ENCODE measurements at places on chromosomes 6 and 20. TPM values are rescaled to one million over a fixed set of nuclear protein-coding genes. Genes with fewer than 3 reads are reported as not detected.

- DNase-seq, result no peak
- H3K27ac ChIP-seq, result no peak overlapping the region
- H3K27me3 ChIP-seq, result peaks cover 3% of the 10 kb centered on the region
- H3K4me1 ChIP-seq, result peaks cover 3% of the 10 kb centered on the region
- H3K4me3 ChIP-seq, result no peak overlapping the region
Observed at GRCh38 chr6:131054392-131055250, 8.4 kb downstream of the EPB41L2 start.

DNA sequence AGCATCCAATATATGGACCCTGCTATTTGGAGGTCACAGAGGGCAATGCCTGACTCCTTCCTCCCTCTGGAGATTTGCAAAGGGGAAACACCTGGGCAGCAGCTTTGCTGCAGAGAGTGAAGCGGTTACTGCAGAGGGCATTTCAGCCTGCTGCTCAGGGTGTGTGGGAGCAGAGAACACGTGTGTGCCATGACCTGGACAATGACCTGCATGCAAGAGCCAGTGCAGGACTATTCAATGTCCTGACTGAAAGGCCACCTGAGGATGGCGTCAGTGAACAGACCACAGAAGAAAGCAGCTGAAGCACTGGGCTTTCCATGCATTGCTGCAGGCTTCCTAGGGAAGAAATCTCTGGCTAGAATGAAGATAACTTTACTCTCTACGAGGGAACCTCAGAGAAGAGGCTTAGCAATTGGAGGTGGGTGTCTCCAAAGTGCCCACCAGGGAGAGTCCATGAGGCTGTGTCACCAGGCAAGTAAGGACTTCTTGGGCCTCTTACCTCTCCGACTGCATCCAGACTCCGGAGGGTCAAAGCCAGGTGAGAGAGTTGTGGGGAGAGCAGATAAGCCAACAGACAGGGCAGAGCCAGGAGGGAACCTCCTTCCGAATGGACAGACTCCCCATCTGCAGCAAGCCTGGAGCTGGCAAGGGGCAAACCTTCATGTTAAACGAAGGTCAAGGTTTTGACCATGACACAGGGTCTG is 52.9 kb upstream of the PMEPA1 start:
- no peaks in the 10 kb centered on the region for H3K4me1 ChIP-seq
- no peak overlapping the region for H3K4me3 ChIP-seq
- H3K36me3 ChIP-seq, result no peaks in the 10 kb centered on the region
- DNase-seq, result no peak
- H3K27ac ChIP-seq, result no peak overlapping the region

DNA sequence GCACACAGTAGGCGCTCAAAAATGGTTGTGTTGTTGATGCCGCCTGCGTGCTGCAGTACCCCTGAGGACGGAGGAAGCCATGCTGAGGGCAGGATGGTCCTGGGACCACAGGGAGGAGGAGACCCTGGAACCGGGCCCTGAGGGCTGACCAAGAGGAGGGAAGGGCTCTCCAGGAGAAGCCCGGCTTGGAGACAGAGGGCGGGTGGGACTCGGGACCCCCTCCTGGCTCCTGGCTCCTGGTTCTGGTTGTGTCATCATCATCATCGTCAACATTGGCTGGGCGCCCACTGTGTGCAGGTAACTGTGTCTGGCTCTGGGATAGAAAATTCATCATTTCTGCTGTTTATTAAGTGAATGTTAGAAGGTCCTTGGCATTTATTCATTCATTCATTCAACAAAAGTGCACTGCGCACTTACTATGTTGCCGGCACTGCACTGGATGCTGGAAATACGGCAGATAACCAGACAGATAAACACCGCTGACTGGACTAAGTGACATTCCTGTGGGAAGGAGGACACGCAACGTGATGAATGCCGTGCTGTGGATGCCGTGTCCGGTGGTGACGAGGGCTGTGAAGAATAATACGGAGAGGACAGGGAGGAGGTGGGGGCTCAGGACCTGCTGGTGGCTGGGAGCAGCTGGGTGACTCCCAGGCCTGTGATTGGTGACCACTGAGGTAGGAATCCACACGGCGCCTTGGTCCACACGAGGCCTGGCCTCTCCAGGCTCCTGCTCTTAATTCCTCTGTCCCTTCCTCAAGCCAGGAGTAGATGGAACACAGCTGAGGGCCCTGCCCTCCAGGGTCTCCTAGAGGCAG is 35.3 kb downstream of the SPDEF start:
- H3K4me3 ChIP-seq, result no peak overlapping the region
- H3K27me3 ChIP-seq, result no peaks in the 10 kb centered on the region

GRCh38 chr20:1401451-1401907 is 8.6 kb upstream of the FKBP1A start:
- DNase-seq, result no peak
- H3K27me3 ChIP-seq, result peaks cover 14% of the 10 kb centered on the region
- H3K4me3 ChIP-seq, result no peak overlapping the region
- peaks cover 4% of the 10 kb centered on the region for H3K36me3 ChIP-seq

GRCh38 chr6:35731414-35731735 is 5.5 kb upstream of the ARMC12 start:
- DNase-seq, result peak; percentile 91
- H3K27me3 ChIP-seq, result no peaks in the 10 kb centered on the region
- peaks cover 61% of the 10 kb centered on the region for H3K4me1 ChIP-seq
- H3K36me3 ChIP-seq, result no peaks in the 10 kb centered on the region
- peak overlapping the region; percentile 82 for H3K4me3 ChIP-seq

- DNase-seq, result no peak
- H3K27me3 ChIP-seq, result no peaks in the 10 kb centered on the region
Observed at GRCh38 chr6:135129136-135129856, 51.8 kb upstream of the MYB start.

DNA sequence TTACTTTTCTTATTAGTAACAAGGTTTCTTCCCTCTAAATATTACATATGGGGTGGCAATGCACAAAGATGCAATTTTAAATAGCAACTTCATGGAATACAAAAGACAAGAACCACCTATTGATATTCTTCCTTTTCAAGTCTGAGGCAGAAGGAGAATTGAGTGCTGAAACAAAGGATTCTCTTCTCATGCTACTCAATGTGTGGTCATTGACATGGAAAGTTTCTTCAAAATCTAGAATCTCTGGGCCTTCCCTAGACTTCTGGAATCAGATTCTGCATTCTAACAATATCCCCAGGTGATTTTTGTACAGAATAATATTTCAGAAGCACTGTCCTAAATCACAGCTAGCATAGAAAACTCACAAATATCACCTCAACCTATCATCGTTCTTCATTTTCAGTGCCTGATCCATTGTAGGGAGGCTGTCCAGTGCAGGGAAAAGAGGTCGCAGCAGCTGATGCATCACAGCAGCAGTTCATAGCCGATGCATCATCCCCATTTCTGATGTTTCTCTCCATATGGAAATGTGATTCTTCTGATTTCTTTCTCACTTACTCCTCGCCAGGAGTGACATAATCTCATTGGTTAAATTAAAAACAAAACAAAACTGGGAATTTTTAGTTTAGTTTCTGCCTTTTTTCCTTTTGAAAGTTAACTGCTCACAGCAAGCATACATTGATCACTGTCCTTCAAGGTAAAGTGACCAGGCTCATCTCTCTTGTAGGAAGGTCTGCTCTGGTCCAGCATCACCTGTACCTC is 139.5 kb upstream of the FAM83B start:
- no peaks in the 10 kb centered on the region for H3K27me3 ChIP-seq
- no peak overlapping the region for H3K4me3 ChIP-seq

DNA sequence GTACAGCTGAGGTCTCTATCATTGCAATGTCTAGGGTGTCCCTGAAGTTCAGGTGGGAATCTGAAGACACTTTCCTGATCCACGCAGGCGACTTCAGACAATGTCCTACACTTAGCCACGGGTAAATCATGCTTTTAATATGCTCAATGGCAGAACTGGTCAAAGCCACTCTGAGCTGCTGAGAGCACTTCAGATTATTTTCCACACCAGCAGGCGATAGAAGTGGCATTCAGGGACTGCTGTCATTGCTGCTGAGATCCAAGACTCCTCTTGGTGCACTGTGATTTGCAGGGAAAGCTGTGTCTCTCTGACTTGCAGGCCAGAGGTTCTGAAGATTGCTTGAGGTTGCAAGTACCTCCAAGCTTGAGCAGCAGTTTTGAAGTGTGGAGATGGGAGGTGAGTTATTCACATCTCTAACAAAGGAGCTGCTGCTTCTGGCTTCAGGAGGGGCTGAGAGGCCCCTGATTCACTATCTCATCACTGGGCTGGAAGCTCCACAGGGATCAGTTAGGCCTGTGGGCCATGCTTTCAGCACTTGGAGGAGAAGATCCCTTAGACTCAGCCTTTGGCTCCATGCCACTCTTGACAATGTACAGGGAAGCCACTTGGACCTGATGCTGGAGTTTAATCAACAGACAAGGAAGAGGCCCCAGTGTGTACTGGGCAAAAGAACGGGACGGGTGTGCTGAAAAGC is 2.9 kb upstream of the SSTR4 start:
- peaks cover 13% of the 10 kb centered on the region for H3K27me3 ChIP-seq
- no peak overlapping the region for H3K27ac ChIP-seq
- H3K4me3 ChIP-seq, result no peak overlapping the region
- H3K4me1 ChIP-seq, result no peaks in the 10 kb centered on the region
- no peak for DNase-seq
- H3K36me3 ChIP-seq, result no peaks in the 10 kb centered on the region

GRCh38 chr6:168837254-168838036 is 396.5 kb downstream of the SMOC2 start:
- H3K27ac ChIP-seq, result no peak overlapping the region
- no peaks in the 10 kb centered on the region for H3K4me1 ChIP-seq
- H3K4me3 ChIP-seq, result no peak overlapping the region
- peaks cover 9% of the 10 kb centered on the region for H3K36me3 ChIP-seq

DNA sequence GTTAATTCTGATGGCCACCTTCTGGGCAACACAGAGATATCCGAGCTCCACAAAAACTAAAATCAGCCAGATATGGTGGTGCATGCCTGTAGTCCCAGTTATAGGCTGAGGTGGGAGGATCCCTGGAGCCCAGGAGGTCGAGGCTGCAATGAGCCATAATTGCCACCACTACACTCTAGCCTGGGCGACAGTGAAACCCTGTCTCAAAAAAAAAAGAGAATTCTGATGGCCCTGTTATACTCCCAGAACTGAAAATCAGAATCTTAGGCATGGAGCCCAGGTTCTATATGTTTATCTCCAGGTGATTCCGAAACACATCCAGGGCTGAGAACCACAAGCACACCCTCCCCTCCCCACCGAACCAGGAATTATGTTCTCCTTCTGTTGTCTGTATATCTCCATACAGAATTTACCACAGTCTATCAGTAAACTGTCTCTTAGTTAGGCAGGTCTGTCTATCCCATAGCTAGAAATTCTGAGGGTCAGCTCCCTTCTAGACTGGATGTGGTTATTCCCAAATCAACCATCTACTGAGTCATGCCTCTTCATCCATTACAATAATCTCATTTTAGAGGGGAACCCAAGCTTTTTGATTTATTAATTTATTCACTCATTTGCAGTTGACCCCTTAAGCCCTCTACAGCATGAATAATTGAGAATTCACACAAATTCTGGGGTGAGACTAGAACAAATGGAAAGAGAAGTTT is 24.8 kb upstream of the CCND3 start:
- DNase-seq, result no peak
- no peak overlapping the region for H3K27ac ChIP-seq
- peaks cover 46% of the 10 kb centered on the region for H3K4me1 ChIP-seq
- no peaks in the 10 kb centered on the region for H3K27me3 ChIP-seq

- H3K27ac ChIP-seq, result peak overlapping the region; percentile 63
- H3K4me3 ChIP-seq, result peak overlapping the region; percentile 90
- DNase-seq, result no peak
- H3K4me1 ChIP-seq, result peaks cover 43% of the 10 kb centered on the region
Observed at GRCh38 chr6:127515234-127515793, 3.8 kb downstream of the MTCL3 start.

ZNF292 gene
- 56.2 TPM for total RNA-seq

RALGAPB gene
- total RNA-seq, result 33.1 TPM

SYCP2 gene
- 4.6 TPM for total RNA-seq

ELOVL2 gene
- total RNA-seq, result not detected
